ENCODE measurements at places on chromosomes 2 and 18.
A peak's percentile ranks its signal among the peaks of the same experiment; 100 is the strongest.

- no peak for DNase-seq
These were observed 27.5 kb downstream of the FIGN start for GRCh38 chr2:163708265-163708664.

- DNase-seq, result no peak
These were observed 358.6 kb downstream of the DLGAP1 start for GRCh38 chr18:4096486-4096885.

DNA sequence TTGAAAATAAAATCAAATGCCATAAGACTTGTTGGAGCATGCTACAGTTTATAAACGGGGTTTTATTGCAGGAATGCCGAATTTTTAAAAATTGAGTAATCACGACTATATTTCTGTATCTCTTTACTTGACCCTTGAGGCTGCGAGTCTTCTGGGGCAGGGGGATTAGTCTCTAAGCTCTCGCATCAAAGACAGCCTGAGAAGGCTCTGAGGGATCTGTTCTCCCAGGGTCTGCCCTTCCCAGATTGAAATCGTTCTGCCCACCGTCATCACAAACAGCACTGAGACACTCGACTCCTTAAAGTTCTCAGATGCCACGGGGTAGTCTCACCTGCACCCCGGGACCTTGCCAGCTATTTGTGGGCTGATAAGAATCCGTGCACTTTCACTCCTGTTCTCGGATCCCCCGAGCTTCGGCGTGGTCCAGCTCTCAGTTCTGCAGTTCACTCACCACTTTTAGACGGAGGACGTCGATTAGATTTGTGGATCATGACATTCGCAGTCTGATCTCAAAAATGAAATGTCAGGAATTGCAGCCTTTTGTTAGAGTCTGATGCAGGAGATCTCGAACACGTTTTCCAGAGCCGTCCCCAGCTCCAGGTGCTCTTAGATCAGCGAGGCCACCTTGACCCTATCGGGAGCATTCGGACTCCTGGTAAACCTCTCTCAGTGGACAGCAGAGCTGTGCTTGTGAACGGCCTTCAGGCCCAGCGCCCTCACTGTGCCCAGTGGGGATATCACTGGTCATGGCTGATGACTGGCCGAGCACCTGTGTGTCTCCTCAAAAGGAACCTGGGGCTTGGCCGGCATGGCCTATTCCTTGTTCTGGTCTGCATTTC is 43.0 kb downstream of the TWIST2 start:
- no peak for DNase-seq

DNA sequence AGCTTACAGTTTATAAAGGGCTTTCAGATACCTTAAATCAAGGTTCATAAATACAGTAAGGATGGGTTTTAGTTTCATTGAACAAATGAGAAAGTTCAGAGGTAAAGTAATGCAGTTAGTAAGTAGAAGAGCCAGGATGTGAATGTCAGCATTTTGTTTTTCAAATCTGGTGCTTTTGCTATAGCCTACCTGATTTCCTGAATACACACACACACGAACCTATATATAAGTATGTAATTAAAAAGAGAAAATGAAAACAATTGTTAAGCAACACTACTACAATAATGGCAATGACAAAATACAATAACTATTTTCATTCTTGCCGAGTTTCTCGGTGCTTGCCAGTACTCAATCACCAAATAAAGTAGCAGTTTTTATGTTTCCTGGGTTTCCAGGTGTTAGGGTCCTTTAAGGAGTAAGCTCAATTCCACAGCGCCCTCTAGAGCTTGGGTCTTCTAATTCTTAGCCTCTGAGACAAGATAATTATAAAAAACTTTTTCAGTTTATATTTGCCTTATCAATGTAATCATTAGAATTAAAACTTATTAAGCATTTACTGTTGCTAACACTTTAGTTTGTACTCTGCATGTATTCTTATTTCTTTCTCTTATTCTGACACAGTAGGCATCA is 512.9 kb upstream of the ACVR2A start:
- peak; percentile 29 for DNase-seq

GRCh38 chr18:61845197-61845596 is 47.6 kb downstream of the RNF152 start:
- DNase-seq, result no peak

GRCh38 chr18:58533766-58534165 is 95.1 kb downstream of the ALPK2 start:
- DNase-seq, result no peak

DNA sequence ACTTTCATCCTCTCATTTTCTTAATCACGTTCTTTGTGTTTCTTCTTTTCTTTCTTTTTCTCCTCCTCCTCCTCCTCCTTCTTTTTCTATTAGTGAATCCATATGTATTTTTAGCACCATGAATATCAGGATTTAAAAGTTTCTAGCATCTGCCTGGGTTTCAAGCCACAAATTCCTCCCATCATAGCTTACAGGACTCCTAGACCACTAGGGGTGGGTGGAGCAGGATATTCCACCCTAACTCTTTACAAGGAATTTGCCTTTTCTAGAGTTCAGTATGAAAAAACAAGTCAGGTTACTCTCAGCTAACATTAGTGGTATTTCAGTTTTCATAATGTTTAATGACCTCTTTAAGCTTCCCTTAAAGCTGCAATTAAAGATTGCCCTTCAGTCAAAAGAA is 19.1 kb upstream of the LRRTM1 start:
- DNase-seq, result no peak

DNA sequence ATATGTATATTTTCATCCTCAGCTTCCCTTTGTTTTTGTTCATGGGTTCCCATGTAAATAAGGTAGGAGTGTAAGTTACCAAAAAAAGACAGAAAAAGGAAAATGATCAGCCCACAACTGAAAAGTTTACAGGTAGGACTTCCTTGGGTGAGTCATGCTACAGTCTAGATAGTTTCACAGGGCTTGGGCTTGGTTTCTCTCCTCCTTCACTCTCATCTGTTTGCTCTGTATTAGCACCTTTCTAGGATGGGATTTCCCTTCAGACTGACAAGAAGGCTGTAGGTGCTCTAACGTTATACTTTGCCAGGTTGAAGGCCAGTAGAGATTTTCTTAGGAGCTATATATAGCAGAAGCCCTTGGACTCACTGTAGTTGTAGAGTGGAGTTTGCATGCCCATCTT is 57.9 kb downstream of the FAM171B start:
- no peak for DNase-seq

DNA sequence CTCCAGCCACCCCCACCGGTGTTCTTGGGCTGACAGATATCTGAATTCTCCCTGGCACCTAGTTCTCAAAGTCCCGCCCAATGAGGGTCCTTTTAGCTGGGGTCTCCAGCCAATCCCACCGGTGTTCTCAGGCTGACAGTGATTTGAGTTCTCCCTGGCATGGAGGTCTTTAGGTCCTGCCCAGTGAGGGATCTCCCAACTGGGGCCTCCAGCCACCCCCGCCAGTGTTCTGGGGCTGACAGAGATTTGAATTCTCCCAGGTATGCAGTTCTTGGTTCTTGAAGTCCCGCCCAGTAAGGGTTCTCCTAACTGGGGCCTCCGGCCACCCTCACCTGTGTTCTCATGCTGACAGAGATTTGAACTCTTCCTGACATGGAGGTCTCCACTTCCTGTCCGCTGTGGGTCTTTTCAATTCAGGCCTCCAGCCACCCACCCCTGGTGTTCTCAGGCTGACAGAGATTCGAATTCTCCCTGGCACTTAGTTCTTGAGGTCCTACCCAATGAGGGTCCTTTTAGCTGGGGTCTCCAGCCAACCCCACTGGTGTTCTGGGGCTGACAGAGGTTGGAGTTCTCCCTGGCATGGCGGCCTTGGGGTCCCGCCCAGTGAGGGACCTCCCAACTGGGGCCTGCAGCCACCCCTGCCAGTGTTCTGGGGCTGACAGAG is 154.6 kb downstream of the ANKRD36 start:
- no peak for DNase-seq

- DNase-seq, result no peak
These were observed 16.0 kb upstream of the CNDP2 start for GRCh38 chr18:74480149-74480651.

DNA sequence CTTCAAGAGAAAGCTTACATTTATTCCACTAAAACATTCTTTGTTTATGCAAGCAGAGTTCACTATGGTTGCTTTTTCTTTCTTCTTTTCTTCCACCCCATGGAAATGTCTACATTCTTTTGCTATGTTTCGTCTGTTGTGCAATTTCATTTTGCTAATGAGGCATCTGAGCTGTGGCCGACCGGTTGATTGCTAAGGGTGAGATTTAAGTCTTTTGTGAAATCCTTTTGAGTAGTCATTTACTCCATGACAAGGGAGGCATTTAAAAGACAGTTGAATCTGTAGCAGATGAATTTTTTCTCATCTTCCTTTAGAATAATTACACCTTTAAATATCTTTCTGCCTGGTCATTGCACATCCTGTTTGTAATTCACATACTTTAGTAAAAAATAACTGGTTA is 324.1 kb upstream of the THUMPD2 start:
- DNase-seq, result no peak

DNA sequence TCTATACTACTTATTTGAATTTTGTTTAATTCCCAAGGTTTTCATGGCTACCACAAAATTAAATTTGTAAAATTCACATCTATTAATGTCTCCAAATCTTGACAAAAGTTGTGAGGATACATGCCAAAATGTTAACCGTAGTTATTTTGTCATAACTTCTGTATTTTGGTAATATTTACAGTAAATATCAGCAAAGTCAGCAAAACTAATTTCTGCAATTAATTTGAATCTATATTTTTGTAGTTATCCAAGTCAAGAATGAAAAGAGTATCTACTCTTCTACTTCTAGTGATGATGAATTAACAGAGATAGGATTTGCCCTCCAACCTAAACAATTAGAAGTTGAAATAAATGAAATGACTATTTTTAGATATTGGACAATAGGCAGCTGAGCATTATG is 238.9 kb downstream of the CYP26B1 start:
- DNase-seq, result no peak

- no peak for DNase-seq
These were observed 871 bp upstream of the ALS2 start for GRCh38 chr2:201781557-201782051.

GRCh38 chr18:40878371-40878770 is 1076.7 kb upstream of the PIK3C3 start:
- no peak for DNase-seq

DNA sequence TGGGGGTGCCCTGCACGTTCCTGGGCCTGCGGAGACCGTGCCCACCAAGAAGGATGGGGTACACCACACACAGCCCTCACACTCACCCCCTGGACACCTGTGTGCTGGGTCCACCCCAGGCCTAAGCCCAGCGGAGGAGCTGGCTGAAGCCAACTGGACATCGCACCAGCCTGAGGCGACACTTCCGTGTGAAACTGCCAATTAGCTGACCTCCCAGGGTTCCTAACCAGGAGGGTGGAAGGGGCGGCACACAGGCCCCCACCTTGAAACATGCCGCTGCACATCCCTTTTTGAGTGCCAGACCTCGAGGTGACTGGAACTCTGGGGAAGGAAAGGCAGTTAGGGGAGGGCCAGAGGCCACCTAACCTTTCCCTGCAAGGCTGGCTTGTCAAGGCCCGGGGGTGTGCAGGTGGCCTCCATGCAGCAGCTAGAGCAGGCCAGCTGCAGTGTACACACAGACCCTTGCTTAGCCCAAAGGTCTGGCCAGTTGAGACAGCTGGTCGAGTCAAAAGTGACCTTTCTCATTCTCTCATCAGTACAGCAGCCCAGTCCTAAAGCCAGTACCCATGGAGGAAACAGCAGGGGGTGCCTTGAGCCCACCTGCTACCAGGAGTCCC is 4.5 kb downstream of the STK25 start:
- no peak for DNase-seq

DNA sequence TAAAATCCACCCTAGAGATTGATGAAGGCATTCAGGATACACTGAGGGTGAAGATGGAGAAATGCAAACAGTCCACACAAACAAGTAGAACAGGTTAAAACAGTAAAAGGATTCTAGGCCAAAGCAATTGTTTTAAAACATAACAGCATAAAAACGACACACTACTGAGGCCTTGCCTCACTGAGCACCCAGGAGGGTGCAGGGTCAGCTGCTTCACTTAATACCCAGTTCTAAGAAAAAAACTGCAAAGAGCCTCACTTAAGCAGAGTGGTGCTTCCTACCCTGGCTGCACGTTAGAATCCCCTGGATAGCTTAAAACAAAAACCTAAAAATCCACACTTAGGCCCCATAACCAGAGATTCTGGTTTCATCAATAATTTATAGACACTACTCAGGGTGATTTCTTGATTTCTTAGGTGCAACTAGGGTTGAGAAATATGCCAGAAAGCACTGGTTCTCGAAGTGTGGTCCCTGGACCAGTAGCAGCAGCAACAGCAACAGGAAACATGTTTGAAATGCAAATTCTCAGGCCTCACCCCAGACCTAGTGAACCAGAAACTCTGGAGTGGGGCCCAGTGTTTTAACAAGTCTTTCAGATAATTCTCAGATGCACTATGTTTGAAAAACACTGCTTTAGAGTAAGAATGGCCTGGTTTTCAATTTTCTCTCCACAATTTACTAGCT is 279.1 kb downstream of the ZEB2 start:
- DNase-seq, result no peak

DNA sequence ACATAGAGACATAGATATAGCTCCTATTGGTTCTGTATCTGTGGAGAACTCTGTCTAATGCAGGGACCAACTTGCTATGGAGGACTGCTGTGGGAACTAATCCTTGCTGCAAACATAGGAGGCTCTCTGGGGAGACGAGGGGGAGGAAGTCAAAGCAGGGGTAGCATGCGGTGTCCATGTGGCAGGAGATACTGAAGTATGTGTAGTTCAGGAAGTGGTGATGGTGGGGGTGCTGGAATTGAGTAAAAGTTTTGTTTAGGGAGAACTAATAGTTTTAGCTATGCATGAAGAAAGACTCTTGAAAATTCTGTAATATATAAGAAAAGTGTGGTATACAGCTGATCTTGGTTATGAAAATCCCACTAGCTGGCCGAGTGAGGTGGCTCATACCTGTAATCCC is 62.0 kb downstream of the ANKRD44 start:
- DNase-seq, result no peak

GRCh38 chr18:495017-495416 is 5.5 kb downstream of the COLEC12 start:
- DNase-seq, result no peak

DNA sequence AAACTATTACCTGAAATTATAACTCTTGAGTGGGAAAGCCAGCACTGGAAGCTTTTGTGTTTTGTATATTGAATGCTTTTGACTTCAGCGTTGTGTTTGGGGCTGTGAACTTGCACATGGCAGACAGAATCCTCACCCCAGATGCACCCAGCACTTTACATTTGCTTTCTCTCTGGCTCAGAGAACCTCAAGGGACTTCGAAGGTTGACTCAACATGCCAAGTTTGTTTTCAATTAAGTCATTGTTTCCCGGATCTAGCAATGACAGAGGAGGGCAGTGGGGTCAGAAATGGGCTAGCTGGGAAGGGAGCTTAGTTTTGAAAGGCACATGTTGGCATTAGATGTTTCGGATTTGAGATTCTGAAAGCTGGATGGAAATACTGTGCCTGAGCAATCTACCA is 22.4 kb downstream of the TET3 start:
- no peak for DNase-seq
